NCI-H460 (cell line): ENCODE measurements at places on chromosomes 1 and 21.
A peak's percentile ranks its signal among the peaks of the same experiment; 100 is the strongest.

GRCh38 chr1:192119701-192120100 lies 38.6 kb upstream of the RGS18 start:
- DNase-seq = no peak

DNA sequence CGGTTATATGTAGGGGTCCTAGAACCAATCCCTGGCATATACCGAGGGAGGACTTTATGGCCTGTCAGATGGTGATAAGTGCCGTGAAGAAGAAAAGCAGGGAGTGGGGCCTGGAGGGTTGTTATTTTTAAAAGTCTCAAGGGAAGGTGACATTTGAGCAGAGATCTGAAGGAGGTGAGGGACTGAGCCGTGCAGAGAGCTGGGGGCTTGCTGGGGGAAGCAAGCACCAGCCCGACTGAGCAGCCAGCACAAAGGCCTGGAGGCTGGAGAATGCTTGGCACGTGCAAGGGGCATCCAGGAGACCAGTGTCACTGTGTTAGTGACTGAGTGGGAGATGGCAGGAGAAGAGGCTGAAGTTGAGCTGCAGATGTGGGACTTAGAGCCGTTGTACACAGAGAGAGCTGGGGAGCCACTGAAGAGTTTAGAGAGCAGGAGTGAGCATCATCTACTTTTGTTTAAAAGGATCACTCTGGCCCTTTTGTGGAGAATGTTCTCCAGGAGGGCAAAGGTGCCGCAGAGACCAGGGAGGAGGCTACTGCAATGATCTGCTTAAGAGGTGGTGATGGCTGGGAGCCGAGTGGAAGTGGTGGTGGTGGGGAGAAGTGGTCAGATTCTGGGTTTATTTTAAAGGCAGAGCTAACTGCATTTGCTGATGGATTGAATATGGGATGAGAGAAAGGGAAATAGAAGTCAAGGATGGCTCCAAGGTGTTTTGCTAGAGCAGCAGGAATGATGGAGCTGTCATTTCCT lies 31.2 kb downstream of the PTPRU start:
- DNase-seq = no peak

DNA sequence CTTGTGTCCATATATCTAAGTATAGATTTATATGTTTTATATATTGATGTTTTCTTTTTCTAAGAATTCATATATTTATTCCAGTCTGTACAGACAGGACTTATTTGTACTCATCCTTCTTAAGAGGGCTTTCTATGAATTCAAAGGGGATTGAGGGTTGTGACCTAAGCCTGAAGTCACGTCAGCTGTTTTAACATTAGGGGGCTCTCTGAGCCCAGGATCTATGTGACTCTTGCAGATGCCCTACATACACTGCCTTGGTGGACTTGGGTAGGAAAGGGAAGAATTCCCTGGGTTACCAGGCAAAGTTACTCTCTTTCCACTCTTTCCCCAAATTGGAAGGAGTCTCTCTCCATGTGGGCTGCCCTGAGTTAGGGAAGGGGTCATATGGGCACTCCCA lies 283.8 kb upstream of the DAB1 start:
- DNase-seq = no peak

- DNase-seq = no peak
These were observed 53.7 kb upstream of the RIPK4 start for GRCh38 chr21:41820384-41821080.

DNA sequence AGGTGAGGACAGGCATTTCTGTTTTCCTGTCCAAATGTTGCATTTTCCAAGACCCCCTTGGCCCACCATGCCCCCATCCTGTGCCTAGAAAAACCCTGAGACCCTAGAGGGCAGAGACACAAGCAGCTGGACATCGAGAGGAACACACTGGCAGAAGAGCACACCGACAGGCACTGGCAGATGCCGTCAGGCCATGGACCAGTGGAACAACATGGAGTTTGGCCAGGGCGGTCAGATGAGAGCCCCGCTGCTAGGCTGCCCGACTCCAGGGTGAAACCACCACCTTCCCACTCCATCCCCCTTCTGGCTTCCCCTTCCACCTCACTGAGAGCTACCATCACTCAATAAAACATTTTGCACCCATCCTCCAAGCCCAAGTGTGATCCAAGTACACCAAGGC lies 438.4 kb downstream of the SIPA1L2 start:
- no peak for DNase-seq

DNA sequence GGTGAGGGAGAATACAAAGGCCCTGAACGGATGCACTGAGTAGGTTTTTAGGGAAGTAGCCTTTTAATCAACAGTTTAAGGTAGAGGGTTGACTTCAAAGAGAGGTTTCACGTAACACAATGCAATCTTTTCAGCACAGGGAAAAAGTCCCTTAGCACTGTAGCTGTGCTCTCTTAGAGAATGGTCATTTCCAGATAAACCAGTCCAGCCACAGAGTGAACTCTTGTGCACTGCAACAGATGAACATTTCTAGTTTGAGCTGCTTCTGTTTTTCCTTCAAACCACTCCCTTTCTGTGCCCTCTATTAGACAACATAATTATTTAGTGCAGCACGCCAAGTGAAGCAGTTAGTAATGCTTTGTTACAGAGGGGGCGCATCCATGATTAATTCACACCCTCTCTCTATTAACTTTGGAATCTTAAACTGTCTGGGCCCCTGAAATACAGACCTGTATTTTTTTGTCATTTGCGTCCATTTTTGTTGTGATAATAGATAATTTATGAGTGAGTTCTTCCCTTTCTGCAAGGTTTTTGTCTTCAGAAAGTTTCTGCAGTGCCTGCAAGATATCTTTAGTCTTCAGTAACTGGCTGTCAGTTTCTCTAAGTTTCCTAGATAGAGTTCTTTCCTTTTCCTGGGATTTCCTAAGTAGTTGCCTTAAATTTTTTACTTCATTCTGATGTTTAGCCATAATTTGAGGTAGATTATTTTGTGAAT lies 22.9 kb downstream of the LCA5L start:
- no peak for DNase-seq

DNA sequence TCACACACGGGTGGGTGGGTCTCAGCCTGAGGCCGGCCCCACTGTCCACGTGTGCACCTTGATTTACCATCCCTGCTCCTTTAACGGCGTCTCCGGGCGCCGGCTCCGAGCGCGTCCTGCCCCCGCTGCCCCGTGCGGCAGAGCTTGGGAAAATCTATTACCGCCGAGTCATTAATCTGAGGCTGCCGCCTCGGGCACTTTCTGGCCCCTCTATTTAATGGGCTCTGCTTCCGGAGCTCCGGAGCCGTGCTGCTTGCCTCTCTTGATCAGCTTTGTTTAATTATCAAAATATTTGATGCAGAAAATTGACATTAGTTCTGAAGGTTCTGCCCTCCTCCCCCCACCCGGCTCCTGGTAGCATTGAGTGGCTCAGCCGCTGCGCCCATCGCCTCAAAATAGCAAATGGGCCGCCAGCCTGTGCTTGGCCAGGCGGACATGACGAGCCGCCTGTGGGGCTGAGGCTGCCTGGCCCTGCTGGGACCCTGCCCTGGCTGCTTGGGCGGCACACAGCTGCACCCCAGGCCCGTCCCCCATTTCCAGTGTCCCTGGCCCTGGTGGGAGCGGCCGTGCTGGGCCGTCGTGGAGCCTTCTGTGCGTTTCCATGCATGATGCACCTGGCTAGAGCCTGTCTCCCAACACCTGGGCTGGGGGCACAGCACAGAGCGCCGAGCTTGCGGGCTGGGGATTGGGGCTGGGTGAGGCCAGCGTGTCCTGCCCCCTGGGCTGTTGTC lies 81.6 kb upstream of the TTC34 start:
- DNase-seq = no peak

GRCh38 chr1:219940707-219941106 lies 12.3 kb upstream of the SLC30A10 start:
- no peak for DNase-seq

GRCh38 chr21:15703932-15704331 lies 25.9 kb upstream of the USP25 start:
- DNase-seq = no peak

- DNase-seq = no peak
These were observed 35.6 kb downstream of the EPB41 start for GRCh38 chr1:28950006-28950405.

- DNase-seq = no peak
These were observed 188.0 kb upstream of the C21orf91 start for GRCh38 chr21:18007121-18007520.

GRCh38 chr1:97090725-97091124 lies 369.1 kb downstream of the PTBP2 start:
- no peak for DNase-seq

GRCh38 chr1:212167098-212167497 lies 118.1 kb upstream of the PPP2R5A start:
- no peak for DNase-seq

GRCh38 chr21:43593078-43593477 lies 66.2 kb downstream of the HSF2BP start:
- no peak for DNase-seq

GRCh38 chr1:61182049-61182448 lies 99.7 kb downstream of the NFIA start:
- DNase-seq = no peak

- DNase-seq = peak; percentile 89
These were observed at the start of gene AKIRIN1 for GRCh38 chr1:38990738-38991637. Gene AKIRIN1, plus strand, starts transcription at chr1:38991276. Its CDS starts 105 bp downstream, at chr1:38991381.

GRCh38 chr1:54940042-54940441 lies 40.4 kb upstream of the TMEM61 start:
- DNase-seq = no peak

DNA sequence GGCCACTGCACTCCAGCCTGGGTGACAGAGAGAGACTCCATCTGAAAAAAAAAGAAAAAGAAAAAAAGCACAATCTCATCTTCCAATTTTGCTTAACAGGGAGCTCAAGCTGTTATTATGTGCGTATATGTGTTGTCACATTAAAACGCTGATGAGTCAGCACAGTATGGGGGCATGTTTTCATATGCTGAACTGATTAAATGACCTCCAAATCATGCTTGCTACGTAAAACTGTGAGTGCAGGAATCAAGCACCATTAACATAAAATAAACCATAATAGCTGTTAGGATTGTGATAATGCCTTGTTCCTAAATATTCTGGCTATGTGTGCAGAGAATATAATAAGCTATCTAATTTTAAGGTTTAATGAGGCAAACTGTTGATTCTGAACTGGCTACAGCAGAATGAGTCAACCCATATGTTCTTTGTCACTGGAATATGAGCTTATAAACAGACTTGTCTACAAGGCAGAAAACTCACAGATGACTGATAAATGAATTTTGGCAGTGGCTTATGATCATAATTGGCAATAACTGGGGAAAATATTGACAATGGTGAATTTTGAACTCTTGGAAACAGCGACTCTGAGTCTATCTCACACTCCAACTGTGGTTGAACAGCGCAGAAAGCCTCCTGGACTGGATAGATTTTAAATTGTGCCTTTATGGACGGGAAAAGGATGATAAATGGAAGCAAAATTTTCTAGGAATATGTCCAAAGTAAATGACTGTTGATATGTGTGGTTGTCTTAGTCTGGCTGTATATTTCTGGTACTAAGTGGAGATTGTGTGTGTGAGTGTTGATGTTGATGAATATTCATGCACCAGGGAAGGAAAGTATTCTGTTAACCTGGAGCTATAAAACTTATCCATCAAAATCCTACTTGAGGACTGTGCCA lies 75.5 kb downstream of the VCAM1 start:
- no peak for DNase-seq
